ENCODE measurements at places on chromosomes 16 and 17.

- DNase-seq, result no peak
Observed at GRCh38 chr16:49755313-49755620, 100.6 kb downstream of the ZNF423 start.

DNA sequence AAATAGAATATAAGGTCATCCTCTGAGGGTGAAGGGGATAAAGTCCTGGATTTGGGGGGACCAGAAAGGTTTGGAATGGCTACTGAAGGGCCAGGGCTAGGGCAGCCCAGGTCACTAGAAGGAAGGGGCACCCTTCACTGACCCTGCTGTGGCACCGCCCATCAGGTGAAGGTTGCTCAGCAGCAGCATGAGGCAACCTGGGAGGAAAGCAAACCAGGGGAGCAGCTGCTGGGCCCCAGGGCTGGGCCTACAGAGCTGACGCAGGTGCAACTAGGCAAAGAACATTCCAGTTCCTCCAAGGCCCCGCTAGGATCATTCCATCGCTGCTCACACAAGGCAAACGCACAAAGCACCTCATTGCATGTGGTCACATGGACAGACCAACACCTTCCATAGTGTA, 3.4 kb upstream of the HSBP1 start:
- no peak for DNase-seq

GRCh38 chr17:46977750-46978488, 1.1 kb downstream of the RPRML start:
- DNase-seq, result no peak

DNA sequence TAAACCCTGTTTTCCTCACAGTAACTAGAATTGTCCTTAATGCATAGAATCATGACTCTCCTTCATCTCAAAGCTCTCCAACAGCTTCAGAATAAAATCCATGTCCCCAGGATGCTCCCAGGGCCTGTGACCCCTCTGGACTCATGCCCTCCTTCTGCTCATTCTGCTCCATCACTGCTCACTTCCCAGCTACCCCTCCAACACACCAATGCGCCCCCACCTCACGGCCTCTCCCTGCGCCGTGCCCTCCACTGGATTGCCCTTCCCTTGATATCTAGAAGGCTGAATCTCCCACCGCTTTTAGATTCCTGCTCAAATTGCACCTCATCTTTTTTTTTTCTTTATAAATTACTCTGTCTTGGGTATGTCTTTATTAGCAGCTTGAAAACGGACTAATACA, 12.6 kb upstream of the TMEM220 start:
- DNase-seq, result no peak

DNA sequence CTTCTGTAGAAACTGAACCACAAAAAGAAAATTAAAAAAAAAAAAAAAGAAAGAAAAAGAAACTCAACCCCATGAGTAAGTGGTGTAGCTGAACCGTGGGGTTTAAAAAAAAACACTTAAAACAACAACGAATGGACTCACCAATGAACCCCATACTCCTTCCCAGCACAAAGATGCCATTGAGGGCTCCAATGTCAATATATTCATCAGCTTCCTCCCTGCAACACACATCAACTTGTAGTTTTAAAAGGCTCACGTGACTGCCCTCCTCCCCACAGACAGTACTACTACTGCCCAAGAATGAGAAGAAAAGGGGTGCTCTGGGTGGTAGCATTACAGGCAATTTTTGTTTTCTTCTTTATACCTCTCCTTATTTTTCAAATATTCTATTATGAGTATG, 3.3 kb upstream of the KLHL11 start:
- no peak for DNase-seq

- DNase-seq, result no peak
Observed at GRCh38 chr17:17126131-17127110, 79.7 kb downstream of the PLD6 start.

GRCh38 chr17:39736319-39737165, 1.2 kb upstream of the GRB7 start:
- DNase-seq, result no peak

DNA sequence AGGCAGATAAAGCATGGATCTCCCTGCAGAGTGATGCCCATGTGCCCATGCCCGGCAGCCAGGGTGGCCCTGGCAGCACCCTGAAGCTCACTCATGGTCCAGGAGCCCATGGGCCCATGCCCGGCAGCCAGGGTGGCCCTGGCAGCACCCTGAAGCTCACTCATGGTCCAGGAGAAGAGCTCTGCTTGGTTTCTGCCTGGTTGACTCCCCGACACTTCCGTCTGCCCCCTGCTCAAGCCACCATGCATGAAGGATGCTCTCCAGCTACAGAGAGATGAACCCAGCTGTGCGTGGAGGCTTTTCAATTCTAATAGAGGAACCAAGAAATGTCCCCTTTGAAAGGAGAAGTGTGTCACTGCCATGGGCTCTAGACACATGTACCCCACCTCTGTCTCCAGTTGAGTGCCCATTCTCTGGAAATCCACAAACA, 8.7 kb downstream of the CCL17 start:
- DNase-seq, result no peak

DNA sequence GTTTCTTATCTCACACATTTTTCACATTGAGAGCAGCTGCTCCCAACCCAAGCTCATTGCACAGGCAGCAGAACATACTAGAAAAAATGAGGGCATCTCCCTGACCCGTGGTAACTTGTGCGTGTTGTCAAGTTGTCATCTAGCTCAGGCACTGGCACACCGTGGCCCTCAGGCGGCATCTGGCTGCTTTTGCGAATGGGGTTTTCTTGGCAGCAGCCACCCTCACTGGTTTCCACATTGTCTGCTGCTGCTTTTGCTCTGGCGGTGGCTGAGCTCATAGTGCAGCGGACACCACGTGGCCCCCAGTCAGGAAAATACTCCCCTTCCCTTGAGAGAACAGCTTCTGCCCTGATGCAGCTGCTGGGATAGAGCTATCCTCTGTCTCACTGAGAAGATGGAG, 9.4 kb upstream of the TEDC2 start:
- DNase-seq, result no peak

DNA sequence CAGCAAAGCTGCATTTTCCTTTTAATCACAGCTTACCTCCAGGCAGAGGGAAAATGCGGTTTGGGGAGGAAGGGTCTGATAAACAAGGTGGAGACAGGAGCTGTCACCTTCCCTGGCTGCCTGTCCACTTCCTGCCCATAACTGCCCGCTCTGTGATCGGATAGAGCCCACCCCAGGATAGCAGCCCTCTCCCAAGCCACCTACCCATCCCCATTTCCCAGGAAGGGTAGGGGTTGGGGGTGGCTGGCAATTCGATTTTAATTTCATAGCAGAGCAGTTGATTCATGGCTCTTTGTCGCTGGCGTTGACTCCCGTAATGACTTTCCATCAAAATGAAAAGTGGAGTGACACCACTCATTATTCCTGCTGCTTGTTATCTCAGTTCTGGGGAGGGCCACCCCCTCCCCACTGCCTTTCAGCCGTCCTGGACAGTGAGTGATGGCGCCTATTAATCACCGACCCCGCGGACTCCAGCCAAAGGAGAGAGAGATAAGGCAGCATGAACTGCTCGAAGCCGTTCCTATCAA, 11.2 kb downstream of the CDK5RAP3 start:
- no peak for DNase-seq
